Fibroblast of skin of right quadriceps (primary cell): ENCODE measurements at places on chromosomes 11 and 22.

- DNase-seq = no peak
Measured at GRCh38 chr11:44957776-44958564, 7.3 kb upstream of the TP53I11 start.

DNA sequence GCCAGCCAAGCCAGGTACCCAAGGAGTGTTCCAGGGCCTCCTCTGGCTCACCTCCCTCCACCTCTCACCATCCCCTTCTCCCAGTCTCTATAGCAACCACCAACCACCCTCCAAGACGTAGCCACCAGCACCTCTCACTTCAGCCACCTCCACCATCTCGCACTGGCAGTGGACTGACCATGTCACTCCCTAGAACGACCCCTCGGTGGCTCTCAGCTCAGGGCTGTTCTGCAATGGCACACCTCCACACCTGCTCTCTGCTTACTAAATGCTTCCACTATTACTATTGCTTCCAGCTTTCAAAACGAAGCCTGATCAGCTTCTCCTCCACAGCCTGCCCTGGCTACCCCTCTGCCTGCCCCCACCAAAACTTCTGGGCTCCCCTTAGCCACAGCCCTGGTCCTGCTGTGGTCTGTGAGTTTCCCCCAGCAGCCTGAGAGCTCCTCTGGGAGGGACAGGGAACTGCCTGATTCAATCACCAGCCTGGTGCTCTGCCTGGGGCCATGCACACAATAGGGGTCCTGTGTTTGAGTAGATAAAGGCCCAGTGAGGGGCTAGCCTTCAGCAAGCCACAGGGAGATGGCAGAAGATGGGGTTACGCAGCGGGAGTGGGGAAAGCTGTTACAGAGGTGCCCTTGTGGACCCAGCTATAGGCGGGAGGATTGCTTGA is 17.5 kb upstream of the CBX7 start:
- no peak for DNase-seq

DNA sequence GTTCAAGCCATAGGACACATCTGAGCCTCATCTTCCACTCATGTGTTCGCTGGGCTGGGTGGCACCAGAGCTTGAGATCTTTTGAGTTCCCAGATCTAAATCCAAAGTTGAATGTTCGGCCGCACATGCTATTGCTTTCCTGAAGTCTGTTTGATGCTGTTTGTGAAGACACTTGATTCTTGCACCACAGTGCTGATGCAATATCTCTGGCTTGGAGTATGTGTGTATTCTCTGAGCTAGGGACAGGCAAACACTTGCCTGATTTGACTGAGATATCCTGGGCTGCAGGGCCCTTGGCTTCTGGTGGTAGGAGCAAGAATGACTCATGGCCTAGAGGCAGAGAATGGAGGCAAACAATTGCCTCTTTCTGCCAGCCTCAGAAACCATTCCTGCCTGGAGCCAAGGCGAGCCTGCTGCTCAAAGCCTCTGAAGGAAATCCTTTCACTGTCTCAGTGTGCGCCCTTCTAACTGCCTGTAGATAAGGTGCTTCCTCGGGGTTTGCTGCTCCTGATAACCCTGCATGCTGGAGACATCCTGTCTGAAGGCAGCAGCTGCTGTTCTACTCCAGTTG is 73.0 kb downstream of the CYB5R2 start:
- peak; percentile 66 for DNase-seq

GRCh38 chr11:124800226-124800929 is at the start of gene MSANTD2:
TSS of gene MSANTD2 (minus strand) at chr11:124800406. CDS start at chr11:124800380, 26 bp downstream.
- peak; percentile 83 for DNase-seq

GRCh38 chr11:124277804-124278203 is 21.6 kb downstream of the OR8G5 start:
- no peak for DNase-seq
